ENCODE measurements at places on chromosomes 2 and 18.

- DNase-seq = no peak
These were observed 39.6 kb upstream of the PDK1 start for GRCh38 chr2:172516299-172516698.

DNA sequence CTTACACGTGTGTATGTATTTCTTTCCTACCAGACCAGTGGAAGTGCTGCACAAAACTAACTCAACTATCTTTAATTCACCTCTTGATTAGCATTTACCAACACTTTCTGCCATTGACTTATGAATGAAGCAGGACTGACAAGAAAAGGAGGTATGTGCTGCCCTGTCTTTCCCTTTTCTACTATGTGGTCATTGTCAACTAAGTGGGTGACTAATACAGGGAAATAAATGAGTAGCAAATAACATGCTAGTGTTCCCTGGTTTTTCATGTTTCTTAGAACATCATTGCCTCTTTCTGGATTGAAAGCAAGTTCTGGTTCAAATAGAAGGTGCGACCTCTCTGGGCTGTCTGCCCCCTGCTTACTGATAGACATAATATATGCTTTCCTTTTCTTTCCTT is 58.0 kb downstream of the LINC00305 start:
- DNase-seq = no peak

- DNase-seq = no peak
These were observed 9.2 kb downstream of the PRADC1 start for GRCh38 chr2:73223821-73224220.

DNA sequence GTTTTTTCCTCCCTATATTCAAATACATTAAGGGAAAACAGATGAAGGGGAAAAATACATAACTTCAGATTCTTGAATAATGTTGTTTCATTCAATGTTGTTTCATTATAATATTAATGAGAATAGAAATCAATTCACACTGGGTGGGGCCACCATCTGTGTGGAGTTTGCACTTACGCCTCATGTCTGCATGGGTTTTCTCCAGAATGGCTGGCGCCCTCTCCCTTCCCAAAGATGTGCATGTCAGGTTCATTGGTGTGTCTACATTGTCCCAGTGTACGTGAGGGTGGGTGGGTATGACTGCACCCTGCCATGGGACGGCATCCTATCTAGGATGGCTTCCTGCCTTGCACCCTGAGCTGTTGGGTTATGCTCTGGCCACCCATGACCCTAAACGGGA is 51.7 kb downstream of the COBLL1 start:
- no peak for DNase-seq

DNA sequence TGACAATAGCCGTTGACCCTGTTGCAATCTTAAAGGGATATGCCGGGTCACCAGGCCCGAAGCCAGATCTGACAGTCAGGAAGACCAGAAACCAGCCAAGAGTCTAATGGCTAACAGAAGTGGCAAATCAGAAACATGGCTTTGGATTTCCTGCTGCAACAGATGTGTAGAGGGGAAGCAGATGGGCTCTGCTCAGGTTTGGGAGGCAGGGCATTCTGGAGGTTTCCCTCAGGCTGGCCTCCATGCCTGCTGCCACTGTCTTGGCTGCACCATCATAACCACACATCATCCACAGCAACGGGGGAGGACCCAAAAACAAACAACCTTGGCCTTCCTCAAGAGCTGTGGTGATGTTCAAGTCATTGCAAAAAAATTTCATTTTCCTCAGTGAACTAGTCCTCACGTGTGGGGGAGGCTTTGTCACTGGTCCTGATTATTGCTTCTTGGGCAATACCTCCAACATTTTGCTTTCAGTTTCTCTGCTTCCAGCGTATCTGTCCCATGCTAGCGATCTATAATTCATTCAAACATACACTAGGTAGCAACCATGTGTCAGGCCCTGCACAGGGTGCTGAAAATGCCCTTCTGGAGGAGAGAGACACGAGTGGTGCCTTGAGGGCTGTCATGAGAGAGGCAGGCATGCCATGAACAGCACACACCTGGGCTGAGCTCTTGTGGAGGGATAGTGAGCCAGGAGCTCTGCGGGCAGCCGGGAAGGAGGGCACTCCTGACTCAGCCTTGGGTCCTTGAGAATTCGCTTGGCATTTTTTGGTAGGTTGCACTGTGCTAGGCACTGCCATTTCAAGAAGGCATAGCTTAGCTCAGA is 48.2 kb upstream of the LGALSL start:
- no peak for DNase-seq

DNA sequence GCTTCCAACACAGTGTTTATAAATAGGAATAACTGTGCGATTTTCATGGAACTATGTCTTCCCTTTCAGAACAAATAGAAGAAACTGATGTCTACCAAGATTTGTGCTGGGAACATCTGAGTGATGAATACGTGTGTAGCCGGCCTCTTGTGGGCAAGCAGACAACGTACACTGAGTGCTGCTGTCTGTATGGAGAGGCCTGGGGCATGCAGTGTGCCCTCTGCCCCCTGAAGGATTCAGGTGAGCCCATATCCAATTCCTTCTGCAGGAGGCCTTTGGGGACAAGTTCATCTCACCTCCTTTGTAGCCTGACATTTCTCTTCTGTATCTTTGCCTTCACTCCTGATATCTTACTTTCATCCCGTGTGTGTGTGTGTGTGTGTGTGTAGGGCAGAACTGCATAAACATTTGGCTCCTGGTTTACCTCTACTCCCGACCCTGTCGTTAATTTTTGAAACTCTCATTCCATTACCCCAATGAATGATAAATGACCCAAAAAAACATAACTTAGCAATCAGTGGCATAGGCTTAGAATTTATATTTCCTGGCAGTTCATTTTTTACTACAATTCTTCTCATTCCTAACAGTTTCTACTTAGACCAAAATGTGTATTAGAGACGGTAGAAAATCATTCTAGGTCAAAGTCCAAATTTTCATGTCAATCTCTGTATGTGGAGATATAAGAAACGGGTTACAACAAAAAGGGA is 111.0 kb upstream of the RASGRP3 start:
- no peak for DNase-seq

DNA sequence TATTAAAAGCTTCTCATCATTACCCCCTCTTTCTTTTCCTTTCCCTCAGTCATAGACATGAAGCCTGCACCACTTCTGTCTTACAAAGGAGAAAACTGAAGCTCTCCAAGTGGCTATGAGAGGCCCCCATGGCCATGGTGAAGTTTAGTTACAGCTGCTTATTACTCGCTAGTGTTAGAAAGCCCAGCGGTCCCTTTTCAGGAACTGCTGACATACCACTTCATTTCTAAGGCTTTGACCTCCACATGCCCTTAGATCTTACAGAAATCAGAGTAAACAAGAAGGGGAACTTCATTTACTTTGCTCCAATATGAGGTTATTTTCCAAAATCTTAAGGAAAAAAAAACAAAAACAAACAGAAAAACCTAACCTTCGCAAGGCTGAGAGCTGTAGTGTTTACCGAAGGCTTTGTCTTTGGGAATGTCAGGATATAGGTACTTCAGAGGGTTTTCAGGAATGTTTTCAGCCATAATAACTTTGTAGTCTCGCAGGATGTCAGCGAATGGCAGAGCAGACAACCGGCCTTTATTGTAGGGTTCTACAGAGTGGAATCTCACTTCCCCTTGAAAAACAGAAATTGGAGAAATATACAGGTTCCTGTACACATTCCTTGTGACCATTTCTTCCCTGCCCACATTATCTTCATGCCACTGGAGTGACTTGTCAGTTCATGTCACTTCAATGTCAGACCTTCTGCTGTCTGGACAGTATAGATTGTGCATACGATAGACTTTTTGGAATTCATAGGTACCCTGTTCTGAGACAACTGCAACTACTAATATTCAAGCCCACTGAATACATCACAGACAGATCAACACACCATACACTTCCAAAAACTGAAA is 18.8 kb upstream of the STAT1 start:
- no peak for DNase-seq

GRCh38 chr18:34494359-34494696 is 215.8 kb upstream of the DTNA start:
- DNase-seq = no peak

- no peak for DNase-seq
These were observed 99.5 kb downstream of the TTC32 start for GRCh38 chr2:19802086-19802841.

- DNase-seq = no peak
These were observed 25.2 kb downstream of the MOCOS start for GRCh38 chr18:36212301-36213171.

- no peak for DNase-seq
These were observed 1.1 kb upstream of the SP9 start for GRCh38 chr2:174333372-174334277.

GRCh38 chr18:34801774-34802173 is 91.7 kb downstream of the DTNA start:
- no peak for DNase-seq

DNA sequence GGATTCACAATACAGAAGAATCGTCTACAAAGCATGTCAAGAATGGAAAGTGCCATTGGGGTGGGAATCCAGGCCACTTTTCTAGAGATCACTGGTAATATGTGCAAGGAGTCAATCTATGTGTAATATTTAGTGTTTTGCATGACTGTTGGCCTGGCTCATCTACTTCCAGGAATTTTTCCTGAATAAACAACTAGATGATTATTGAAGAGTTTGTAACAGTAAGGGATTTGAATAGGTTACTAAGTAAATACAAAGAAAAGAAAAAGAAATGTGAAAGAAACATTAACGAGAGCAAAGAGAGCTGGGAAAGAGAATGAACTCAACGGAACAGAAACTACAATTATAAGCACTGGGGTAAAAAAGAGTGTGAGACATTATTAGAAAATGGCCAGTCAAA is 406.0 kb downstream of the TGIF1 start:
- DNase-seq = no peak

DNA sequence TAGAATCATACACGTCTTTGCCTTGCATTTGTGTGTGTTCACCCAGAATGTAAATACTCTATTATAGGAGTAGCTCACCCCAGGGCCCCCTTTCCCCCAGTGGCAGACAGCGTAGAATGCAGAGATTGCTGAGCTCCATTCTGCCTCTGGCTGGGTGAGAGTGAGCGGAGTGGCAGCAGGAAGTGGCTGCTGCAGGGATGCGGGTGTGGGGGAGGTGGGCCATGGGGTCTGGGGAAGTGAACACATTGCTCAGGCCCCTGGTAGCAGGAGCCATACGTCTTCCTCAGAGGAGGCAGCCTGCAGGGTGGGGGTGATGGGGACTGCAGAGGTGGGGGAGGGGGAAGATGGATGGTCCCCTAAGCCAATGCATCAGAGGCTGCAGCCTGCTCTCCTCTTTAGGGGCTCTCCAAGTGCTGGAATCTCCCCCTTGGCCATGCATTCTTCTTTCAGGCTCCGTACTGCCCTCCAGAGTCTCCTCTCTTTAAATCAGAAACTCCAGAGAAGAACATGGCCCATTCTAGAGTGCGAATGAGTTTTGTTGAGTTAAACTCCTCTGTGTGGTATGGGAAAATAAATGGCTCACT is 72.2 kb downstream of the CELF4 start:
- no peak for DNase-seq

DNA sequence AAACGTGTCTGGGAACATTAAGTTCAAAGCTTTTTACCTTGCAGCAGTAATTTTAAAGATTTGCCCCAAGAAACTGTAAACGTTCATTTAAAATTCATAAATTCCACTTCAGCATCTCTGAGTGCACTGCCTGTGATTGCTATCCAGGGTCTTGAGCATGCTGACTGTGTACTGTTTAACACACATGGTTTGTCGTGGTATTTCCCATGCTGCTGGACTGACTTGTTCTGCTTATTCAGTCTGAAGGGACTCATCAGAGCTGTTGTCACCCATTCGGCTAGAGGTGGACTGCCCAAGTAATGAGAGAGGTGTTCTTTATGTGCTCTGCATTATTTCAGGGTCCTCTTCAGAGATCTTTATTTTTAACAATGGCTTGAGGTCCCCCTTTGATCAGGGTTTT is 53.1 kb downstream of the RHBDD1 start:
- no peak for DNase-seq

DNA sequence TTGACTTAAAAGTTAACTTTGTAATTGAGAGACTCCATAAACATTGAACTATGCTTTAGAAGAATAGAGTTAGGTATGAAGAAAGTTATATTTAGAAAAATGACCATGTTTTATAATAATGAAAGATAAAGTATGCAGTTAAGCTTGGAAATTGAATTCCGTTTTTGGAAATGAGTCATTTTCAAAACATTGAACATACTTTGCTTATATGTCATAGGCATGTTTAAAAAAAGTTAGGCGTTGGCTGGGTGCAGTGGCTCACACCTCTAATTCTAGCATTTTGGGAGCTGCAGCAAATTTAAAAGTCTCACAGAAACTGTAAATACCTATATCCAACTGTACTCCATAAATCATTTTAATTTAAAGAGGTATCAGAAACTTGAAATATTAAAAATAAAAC is 607.4 kb downstream of the CBLN2 start:
- DNase-seq = no peak

GRCh38 chr18:2589345-2590068 is 18.1 kb downstream of the NDC80 start:
- no peak for DNase-seq

DNA sequence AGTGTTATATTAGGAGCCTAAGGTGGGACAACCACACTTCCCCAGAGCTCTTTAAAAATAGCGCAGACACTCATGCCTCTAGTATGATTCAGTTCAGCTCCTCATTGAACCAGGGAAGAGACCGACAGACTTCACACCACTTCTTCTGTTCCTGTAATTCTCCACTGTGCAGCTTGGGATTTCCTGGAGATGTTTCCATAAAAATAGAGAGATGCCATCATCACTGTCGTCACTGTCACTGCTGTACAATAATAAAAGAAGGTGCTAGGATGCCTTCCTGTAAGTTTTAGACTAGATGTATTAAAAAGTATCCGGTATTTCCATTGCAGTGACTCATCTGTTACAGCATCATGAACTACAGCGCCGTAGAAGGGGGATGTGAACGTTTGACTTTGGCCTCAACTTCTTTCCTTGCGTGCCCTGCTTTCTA is 110.9 kb downstream of the FAM210A start:
- DNase-seq = no peak

DNA sequence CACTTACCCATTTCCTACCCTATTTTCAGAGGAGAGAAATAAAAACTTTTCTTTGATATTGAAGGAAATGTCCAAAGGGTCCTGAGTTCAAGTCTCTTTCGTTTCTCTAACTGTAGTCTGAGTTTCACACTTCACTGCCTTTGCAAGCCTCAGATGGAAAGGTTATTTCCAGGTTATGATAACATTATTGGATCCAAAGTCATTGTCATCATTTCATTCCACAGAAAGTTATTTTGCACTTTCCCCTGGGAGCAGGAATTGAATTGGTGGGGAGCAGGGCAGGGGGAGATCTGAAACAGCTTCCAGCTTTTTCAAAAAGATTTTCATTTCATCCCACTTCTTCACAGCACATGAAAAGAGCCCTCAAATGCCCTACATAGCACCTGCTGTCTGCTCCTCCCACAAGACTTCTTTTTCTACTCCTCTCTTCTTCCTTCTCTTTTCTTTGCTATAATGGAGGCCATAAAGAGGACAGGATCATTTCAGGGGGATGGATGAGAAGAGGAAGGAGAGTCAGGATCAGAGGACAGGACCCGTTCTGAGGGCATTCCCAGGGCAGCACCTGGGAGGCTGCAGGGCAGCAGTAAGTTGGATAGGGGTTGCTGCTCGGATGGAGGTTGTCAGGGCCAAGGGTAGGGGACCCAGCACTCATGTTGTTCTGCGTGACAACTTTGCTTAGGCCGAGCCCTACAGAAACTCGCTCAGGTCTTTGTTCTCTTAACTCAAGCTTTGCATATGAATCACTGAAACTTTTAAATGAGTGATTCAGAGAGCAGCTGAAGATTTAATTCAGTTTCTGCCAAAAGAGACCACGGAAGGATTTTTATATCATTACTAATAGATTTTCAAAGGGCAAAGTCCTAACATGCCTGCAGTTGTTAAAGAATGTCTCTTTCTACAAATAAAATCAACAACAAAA is 11.4 kb upstream of the GALNT5 start:
- DNase-seq = no peak

GRCh38 chr2:212032032-212032431 is 506.6 kb downstream of the ERBB4 start:
- DNase-seq = no peak
